Kasumi-1 (cell line): ENCODE measurements at places on chromosomes 4 and X.

DNA sequence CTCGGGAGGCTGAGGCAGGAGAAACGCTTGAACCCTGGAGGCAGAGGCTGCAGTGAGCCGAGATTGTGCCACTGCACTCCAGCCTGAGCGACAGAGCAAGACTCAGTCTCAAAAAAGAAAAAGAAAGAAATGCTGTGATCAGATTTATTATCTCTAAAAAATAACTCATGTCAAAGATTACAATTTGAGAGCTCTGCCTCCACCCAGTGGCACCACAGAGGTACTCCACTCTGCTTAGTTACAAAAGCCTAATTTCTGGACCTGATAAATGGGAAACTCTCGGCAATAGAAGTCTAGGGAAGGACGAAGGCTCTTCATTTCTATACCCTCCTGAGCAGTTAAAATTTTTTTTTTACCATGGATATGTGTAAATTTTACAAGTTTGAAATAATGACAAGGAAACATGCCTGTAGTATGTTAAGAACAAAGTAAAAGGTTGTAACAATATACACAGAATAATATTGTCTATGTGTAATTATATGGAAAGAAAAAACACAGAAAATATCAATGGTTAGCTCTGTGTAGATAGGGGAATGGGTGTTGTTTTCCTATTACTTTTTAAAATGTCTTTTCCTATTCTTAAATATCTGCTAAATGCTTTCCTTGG, 149.8 kb downstream of the STIM2 start:
- DNase-seq: peak; percentile 82

DNA sequence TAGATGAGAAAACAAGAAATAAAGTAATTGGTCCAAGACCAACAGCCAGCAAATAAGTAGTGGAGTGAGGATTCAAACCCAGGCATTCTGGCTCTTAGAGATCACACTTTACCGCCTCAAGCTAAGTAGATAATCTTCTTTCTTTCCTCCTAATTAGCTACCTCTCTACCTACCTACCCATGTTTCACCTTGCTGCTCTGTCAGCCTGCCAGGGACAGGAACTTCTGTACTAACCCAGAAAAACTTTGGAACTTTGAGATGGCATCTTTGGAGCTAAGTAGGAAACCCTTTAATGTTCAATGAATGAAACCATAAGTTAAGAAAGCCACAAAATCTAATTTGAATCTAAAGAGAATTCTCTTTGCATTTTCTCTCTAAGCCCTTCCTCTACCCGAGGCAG, 145.2 kb downstream of the CHRNA9 start:
- DNase-seq: no peak

DNA sequence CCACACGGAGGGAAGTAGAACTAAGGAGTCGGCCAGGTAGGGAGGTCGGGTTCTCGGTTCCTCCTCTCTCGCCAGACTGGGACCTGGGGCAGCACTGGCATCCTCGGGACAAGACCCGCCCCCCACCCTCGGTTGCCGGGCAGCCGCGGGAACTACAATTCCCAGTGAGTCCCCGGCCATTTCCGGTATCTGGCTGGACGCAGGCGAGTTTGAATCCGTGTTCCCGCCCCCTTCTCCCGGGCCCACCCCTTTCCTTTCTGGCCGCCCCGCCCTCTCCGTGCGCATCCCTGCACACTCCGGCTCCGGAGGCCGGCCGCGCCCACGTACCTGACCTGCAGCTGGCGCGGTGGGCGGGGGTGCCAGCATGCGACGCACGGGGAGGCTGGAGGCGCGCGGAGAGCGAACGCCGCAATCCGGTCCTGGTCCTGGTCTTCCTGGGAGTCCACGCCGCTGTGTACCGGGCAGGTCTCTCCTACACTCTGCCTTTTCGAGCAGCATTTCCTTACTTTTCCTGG, 10.2 kb upstream of the DLG3 start:
- DNase-seq: peak; percentile 52

GRCh38 chr4:176718881-176719280, 73.8 kb downstream of the VEGFC start:
- no peak for DNase-seq

- peak; percentile 76 for DNase-seq
Measured at GRCh38 chrX:130086447-130087206, 23.7 kb downstream of the ELF4 start.

DNA sequence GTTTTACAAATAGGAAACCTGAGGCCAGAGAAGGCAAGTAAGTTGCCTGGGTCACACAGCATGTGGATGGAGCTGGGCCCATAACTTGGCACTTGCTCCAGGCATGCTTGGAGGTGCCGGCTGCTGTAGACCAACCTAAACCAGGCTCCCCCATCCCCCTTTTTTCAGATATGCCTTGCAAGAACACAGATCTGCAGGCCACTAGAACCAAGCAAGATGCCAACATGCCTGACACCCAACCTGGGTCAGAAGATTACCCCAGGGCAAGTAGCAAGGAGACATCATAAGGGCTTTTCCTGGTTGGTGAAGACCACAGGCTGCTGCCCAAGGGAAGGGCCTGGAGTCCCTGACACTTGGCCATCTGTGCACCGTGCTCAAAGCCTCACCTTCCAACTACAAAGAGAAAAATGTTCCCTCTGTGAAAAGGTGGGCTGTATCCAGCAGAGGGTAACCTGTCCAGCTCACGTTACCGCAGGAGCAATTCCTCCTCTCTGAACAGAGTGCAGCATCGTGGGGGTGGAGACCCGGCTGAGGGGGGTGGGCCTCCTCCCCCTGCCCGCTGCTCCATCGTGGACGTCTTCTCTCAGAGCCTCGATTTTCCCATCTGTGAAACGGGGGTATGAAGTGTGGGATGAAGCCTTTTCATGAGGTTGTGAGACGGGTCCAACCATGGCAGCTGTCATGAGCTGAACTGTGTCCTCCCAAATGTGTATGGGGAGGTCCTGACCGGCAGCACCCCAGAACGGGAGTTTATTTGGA, 23.0 kb downstream of the HMX1 start:
- no peak for DNase-seq

- DNase-seq: no peak
Measured at GRCh38 chr4:40307627-40308497, 27.3 kb upstream of the CHRNA9 start.

- DNase-seq: no peak
Measured at GRCh38 chr4:148795156-148795864, 353.1 kb upstream of the NR3C2 start.
